WTC11 (cell line): ENCODE measurements at places on chromosomes 1 and 21.

DNA sequence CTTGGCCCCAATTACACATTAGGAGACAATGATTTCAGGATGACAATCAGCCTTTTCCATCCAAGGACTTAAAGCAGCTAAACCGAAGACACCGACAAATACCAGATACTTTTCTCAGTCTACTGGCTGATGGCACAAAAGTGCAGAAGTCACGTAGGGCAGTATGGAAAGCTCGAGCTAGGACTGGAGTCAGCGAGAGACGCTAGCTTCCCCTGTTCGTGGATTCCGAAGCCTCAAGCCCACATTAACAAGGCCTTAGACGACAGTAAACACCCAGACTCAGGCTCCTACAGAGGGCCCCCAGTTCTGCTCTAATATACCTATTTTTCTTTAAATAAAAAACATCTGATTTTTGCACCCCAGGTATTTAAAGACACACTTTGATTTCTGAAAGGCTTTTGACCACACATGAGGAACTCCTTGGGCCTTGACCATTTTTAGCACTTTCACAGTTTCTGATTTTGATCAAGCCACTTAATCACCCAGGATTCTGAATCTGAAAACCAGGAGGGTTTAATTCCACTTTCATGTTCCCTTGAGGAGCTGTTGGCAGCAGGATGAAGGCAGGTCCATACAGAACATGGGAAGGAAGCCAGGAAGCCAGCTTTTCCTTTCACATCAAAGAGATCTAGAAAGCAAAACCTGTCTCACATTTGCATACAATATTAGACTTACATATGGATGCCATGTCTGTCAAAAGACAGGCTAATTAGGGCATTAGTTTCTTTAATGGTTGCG lies 204.1 kb downstream of the GABPA start:
- no peak for DNase-seq

DNA sequence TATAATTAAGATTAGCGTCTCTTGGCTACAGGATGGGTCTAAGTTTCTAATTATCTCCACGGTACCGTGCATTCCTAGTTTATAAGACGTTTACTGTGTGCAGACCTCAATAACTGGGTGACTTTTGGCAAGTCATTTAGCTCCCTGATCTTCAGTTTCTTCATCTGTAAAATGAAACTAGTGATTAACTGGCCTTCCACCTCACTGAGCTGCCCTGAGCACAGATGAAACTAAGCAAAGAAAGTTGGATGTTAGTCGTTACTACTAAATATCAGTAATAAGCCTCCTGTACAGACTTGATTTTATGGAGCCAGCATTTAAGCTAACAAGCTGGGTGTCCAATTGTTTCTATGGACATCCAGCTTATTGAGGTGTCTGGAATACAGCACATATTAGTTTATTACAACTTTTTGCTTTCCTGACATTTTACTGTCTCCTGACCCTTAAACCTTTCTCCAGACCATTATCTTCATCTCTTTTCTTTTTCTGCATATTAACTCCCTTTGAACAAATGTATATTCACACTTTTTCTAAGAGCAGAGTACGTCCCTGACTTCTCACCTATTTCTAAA lies 1.1 kb downstream of the CR2 start:
- DNase-seq = no peak

DNA sequence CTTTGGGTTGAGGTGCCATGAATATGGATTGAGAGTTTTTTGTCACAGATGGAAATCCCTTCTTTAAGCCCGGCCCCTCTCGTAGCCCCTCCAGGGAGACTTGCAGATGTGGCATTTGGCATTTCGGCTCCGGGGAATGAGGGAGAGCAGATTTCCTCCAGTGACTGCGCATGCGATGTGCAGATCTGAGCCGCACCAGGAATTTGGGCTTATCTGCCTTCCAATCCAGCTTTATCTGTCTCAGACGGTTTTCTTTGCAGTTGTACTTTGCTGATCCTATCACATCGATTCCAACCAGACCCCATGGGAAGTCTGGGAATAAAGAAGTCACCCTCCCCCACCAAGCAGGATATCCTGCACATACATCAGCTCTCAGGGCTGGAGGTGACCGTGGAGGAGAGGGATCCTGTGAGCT lies 11.7 kb downstream of the KIF26B start:
- no peak for DNase-seq

- no peak for DNase-seq
These were observed 25.7 kb downstream of the COA6 start for GRCh38 chr1:234398849-234399381.

DNA sequence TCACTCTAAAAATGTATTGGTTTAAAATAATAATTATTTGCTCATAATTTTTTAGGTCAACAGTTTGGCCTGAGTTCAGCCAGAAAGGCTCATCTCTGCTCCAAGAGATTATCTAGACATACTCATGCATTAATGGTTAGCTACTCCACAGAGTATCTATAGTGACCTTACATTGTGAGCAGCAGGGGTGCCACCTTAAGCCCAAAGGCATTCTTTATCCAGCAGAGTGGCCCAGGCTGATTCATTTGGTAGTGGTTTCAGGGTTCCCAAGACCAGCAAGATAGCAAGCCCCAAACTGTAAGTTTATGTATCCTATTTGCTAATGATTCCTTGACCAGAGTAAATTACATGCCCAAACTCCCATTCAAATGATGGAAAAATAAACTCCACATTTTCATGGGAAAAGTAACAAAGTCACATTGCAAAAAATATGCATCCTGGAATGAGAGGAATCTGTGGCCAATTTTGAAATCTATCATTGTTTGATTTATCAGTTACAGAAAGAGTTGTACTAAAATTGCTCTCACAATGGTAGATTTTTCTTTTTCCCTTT lies 182.6 kb upstream of the KCNK2 start:
- DNase-seq = no peak

DNA sequence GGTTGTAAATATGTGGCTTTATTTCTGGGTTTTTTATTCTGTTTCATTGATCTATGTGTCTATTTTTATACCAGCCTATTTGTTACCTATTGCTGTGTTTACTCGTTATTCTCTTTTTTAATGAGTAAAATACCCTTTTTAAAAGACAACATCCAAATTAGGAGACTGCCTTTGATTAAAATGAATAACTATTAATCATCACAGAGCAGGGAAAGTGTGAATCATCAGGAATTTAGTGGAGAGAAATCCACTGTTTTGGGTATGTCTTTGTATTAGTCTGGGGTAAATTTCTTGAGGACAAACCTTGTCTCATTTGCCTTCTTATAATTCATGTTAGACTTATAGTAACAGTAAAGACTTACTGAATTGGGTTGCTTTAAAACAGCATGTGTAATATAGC lies 12.1 kb downstream of the DISC1 start:
- no peak for DNase-seq

DNA sequence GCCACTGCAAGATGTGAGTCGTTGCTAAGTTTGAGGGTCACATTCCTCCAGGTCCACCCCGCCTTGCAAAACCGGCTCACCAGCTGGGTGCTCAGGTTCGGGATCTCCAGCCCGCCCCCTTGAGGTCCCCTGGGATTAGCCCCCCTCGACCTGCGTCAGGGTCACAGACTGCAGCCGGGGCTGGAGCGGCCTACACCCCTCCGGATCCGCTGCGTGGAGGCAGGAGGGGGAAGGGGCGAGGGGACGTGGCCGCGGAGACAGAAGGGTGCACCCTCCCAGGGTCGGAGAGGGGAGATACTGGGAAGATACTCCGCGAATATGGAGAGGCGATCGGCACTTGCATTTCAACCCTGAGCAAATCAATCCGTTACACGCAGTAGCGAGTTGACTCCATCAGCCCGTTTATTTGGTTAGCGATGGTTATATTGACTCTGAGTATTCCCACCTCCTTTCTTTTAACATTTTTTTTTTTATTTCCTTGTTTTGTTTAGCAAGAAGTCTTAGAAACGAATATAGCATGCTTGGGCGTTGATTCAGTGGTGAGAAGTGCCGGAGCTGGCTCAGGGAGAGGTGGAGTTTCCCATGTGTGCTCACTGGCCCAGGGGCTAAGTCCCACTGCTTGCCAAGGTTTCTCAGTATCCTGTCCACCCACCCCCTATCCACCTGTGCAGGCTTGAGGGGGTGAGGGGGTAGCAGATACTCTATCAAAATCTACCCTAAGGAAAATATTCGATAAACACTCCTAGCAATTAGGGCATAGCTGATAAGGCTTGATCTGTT lies 997 bp downstream of the IFNAR2 start:
- peak; percentile 78 for DNase-seq

DNA sequence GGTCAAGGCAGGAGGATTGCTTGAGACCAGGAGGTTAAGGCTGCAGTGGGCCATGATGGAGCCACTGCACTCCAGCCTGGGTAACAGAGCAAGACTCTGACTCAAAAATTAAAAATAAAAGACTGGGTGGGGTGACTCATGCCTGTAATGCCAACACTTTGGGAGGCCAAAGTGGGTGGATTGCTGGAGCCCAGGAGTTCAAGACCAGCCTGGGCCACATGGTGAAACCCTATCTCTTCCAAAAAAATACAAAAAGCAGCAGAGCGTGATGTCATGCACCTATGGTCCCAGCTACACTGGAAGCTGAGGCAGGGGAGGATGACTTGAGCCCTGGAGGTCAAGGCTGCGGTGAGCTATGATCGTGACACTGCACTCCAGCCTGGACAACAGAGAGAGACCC lies 44.4 kb upstream of the COX20 start:
- DNase-seq = no peak

DNA sequence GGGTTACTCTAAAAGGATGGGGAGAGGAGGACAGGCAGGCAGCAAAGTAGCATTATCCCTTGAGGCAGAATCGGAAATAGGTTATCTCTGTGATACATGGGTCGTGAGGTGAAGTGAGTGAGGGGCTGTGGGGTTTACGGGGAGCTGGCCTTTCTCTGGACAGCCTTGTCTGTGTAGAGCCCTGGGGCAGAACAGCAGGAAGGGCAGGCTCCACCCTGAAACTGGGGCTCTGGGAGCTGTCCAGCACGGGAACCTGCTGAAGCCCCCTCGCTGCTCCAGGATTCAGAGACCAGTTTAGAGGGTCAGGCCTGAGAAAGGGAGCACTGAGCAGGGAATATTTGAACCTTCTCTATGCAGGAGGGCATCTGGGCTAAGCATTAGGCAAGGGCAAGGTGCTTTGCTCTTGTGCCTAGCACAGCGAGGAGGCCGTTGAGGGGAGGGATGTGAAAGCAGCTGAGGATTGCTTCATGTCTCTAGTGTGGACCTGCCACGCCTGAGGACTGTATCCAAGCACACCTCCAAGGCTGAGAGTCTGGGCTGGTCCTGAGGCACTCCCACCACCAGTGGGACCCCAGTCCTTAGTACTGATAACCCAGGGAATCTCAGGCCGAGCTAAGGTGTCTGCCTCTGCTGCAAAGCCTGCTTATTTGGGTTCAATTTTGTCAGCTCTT lies 55.8 kb downstream of the NAV1 start:
- DNase-seq = peak; percentile 81

DNA sequence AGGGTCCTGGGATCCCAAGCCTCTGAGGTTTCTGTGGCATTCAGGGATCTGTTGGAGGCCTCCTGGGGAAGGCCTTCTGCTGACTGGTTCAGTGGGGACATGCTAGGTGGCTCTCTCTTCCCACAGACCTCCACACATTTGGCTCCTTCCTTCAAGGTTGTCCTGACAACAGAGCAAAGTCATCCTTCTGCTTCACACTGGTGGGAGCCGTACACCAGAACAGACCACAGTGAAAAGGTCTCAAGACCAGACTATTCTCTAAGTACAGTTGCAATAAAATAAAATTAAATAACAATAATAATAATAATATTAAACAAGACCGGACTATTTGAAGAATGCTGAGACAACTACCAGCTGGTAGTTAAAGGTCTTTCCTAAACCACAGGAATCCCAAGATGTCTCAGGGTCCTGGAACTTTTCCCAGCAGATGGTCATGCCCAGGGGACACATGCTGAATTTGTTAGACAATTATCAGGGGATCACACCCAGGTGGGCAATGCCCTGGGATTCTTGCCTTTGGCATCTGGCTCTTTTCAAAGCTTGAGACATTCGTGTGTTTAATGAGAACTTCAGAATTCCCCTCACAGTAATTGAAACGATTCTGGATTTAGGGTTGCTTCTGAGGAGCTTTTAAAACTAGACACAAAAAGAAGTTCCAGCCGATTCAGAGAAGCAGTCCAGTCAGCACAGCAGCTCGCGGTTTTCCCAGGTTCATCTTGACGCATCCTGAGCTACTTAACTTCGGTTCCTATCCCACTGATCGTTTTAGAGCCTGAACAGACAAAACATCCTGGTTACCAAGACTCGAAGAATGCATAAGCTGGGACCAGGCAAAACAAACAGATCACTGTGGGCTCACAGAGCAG lies 22.9 kb downstream of the HTR1D start:
- DNase-seq = no peak

- no peak for DNase-seq
These were observed 240.9 kb downstream of the CAMTA1 start for GRCh38 chr1:7026169-7026568.

- no peak for DNase-seq
These were observed 133.4 kb upstream of the ERG start for GRCh38 chr21:38631676-38632075.

DNA sequence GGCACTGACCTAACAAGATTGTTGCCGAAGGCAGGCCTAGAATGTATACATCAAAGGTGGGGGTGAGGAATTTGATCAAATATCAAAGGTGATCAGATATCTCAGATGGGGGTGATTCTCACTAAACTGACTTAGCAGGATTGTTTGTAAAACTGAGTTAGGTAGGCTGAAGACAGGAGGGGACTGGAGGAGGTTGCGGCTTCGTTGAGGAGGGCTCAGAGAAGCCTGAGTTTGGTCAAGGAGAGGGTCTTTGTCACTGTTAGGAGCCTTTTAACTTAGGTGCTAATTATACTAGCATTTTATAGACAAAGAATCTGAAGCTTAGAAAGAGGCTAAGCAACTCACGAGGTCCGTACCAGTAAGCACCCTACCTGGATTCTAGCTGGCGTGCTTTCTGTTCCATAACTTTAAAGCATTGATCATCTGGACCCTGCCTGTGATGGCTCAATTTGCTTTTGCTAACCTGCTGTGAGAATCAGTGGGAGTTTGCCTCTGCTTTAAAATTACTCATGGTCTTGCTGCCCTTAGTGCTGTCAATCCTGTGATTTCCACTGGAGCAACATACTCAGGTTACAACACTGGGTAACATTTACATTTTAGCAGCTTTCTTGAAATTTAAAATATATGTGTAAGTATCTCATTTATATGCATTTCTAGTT lies 49.8 kb downstream of the ITSN1 start:
- DNase-seq = no peak

GRCh38 chr1:228445843-228446650 lies 29.4 kb upstream of the TRIM17 start:
- DNase-seq = peak; percentile 77

GRCh38 chr1:31760471-31761470 lies 3.4 kb downstream of the ADGRB2 start:
- DNase-seq = peak; percentile 77

DNA sequence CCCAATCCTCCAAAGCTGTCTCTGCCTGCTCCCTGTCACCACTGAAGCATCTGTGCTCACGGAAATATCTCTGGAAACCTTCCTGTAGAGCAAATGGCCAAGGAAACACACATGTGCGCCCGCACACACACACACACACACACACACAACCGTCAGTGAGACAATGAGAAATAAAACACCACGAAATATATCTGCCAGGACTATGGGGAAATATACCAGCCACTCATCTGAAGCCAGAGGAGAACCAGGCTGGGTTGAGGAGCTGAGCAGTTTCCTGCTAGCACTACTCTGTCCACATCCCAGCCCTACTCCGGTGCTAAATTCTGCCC lies 25.1 kb upstream of the PLXNA2 start:
- DNase-seq = no peak
